Skin of body (tissue), 3 donors: ENCODE measurements at places on chromosomes 12 and 14. TPM values are rescaled to one million over a fixed set of nuclear protein-coding genes. Genes with fewer than 3 reads are reported as not detected.

FMNL3 gene
- 24.1 TPM for total RNA-seq

CD27 gene
- 0.20 TPM for total RNA-seq

PYGL gene
- 61.2 TPM for total RNA-seq

GCH1 gene
- 3.5 TPM for total RNA-seq

GLS2 gene
- 2.1 TPM for total RNA-seq

HOXC9 gene
- 4.0 TPM for total RNA-seq

OR4K15 gene
- not detected for total RNA-seq

COQ6 gene
- 15.0 TPM for total RNA-seq

MORN3 gene
- total RNA-seq = 0.59 TPM

OR11H6 gene
- total RNA-seq = not detected

ZNF891 gene
- total RNA-seq = 2.8 TPM

ACSM4 gene
- total RNA-seq = not detected

KITLG gene
- total RNA-seq = 34.1 TPM

SERPINA1 gene
- total RNA-seq = 11.1 TPM

PLXNC1 gene
- 15.5 TPM for total RNA-seq

RFX4 gene
- total RNA-seq = not detected

DNAAF2 gene
- 7.0 TPM for total RNA-seq

CDK2 gene
- 25.7 TPM for total RNA-seq

NKX2-1 gene
- total RNA-seq = not detected

INHBE gene
- 0.10 TPM for total RNA-seq
